ENCODE measurements at places on chromosomes 6 and 20.
A peak's percentile ranks its signal among the peaks of the same experiment; 100 is the strongest.

GRCh38 chr6:80003826-80004172 is 650 bp upstream of the TTK start:
- DNase-seq: peak; percentile 41

DNA sequence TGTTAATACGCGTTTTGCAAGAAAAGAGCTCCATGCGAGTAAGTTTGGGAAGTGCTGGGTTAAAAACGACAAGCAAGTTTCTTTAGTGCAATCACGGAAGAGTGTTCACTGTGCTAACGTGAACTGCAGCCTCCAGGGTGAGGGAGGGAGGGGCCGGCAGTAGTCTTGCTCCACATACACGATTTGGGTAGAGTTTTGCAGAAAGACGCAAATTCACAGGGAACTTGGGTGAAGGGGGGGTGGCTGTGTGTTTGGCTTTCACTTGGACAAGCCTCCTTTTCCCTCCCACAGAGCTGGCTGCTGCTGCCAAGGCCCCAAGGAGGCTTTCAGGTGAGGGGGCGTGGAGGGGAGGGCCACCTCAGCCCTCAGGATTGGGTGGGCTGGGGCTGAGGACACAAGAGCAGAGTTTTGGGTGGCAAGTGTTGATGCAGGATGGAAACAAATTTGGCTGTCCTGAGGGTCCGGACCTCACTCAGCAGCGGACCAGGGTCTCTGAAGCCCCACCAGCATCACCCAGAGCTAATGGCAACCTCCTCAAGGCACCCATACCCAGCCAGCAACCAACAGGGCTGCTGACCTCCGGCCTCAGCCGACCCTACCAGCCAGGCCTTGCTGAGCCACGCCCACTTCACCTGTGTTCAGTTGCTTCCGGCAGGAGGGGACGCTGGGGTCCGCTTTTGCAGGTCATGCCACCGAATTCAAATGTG is 204.5 kb downstream of the ERMARD start:
- no peak for DNase-seq

DNA sequence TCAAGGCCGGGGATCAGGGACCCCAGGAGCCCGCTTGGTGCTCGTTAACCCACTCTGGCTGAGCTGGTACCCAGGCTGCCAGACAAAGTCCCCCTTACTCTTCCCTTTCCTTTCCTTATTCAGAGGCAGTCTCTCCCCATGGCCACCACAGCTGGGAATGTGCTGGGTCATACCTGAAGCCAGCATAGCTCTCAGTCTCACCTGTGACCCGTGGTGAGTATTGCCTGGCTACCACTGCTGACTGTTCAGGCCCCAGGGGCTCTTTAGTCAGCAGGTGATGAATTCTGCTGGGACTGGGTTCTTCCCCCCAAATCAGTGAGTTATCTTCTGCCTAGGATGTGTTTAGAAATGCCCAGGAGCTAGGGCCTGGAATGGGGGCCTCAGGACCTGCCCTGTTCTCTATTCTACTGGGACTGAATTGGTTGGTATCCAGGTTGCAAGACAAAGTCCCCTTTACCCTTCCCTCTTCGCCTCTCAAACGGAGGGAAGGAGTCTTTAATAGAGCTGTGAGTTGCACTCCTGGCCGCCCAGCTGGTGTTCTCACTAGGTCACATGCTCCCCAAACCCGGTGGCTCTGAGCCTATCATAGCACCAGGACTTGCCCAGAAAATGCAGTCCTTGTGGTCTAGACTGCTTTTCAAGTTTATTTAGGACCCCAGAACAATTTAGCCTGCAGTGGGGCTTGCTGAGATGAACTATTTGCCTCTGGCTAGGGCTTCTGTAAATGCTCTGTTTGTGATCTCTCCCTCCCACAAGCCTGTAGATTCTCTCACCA is 64.6 kb downstream of the MYO6 start:
- no peak for DNase-seq

- no peak for DNase-seq
These were observed 61.2 kb upstream of the SUPT3H start for GRCh38 chr6:45438849-45439406.

DNA sequence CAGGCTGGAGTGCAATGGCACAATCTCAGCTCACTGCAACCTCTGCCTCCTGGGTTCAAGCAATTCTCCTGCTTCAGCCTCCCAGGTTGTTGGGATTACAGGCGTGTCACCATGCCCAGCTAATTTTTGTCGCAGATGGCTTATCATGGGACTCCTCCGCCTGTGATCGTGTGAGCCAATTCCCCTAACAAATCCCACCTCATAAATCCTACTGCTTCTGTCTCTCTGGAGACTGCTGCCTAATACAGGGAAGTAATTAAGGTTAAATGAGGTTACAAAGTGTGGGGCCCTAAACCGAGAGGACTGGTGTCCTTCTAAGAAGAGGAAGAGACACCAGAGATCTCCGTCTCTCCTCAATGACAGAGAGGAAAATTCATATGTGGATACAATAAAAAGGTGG is 52.0 kb downstream of the TRPC4AP start:
- no peak for DNase-seq

GRCh38 chr6:53956068-53956711 is 155.1 kb upstream of the MLIP start:
- DNase-seq: peak; percentile 56

DNA sequence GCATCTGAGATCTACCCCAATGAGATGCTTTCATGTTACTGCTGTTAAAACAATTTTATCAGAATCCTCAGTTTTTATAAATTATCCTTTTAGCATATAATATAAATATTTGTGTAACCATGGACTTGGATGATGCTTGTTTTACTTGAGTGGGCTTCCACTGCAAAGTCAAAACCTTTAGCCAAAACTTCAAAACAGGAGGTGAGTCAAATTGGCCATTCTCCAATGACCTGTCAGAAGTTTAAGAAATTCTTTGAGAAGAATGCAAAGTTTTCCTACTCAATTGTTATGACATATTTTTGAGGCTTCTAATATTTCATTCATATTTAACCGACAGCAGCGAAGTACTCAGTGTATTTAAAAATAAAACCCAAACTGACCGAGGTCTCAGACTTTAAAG is 507.9 kb downstream of the EYS start:
- DNase-seq: no peak

- no peak for DNase-seq
These were observed 58.4 kb upstream of the TOP1 start for GRCh38 chr20:40970218-40970617.

- DNase-seq: no peak
These were observed 3.5 kb downstream of the FAM83B start for GRCh38 chr6:54850114-54850513.

- no peak for DNase-seq
These were observed 2.5 kb upstream of the PRDM1 start for GRCh38 chr6:106083618-106084017.

- DNase-seq: no peak
These were observed 20.6 kb downstream of the NHLRC1 start for GRCh38 chr6:18101873-18102272.

DNA sequence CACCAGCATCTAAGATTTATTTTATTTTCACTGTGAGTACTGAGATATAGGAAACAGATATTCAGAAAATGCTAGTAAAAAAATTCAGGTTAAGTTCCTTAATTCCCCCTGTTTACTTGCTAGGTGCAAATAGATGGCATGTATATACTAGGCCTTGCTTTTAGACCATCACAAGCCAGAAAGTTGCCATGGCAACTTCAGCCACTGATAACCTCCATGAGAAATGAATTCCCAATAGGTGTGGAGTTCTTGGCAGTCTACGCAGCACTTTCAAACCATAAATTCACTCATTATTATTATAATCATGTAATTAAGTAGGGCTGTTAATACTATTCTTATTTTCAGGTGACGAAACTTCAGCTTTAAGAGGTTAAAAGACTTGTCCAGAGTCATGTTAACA is 251.6 kb upstream of the TFAP2D start:
- DNase-seq: no peak

- no peak for DNase-seq
These were observed 36.6 kb upstream of the HDAC2 start for GRCh38 chr6:114007516-114007915.

- DNase-seq: no peak
These were observed 127.9 kb downstream of the BCKDHB start for GRCh38 chr6:80234401-80234800.

DNA sequence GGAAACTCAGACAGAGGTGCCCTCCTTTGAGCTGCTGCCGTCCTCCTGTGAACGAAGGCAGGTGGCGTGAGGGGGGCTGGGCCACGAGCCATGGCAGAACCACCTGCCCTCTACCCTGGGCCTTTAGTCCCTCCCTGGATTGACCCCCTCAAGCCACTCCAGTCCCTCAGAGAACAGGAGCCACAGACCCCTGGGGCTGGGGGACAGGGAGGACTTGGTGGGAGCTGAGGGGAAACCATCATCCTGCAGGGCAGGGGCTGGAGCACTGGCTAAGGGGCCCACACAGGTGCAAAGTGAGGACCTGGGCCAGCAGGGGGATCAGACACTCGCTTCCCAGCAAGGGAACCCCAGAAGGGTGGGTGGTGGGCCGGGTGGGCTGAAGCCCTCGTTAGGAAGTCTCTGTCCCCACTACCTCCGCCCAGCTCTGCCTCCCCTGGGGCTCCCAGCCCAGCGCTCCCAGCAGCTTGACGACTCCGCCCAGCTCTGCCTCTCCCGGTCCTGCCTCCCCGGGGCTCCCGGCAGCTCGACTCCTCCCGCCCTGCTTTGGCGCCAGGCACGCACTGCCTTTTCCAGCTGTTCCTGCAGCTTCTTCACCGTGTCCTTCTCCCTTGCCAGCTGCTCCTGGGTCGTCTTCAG is 44.4 kb downstream of the DSTN start:
- no peak for DNase-seq

DNA sequence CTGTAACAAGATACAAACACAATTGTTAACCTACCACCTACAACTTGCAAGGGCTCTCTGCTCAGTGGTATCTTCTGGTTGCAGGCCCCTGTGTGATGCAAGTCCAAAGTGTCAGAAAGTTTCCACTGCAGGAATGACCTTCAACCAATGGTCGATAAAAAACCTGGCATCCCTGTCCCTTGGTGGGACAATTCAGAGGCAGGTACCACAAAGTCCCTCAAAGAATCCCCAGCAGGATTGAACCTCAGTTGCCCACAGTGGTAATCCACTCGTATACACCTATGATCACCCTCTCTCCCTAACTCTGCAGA is 15.9 kb downstream of the GLO1 start:
- DNase-seq: no peak

- DNase-seq: no peak
These were observed 1.3 kb downstream of the MYL9 start for GRCh38 chr20:36542516-36543183.

GRCh38 chr20:48705240-48706115 is 122.3 kb downstream of the PREX1 start:
- no peak for DNase-seq

- DNase-seq: no peak
These were observed 15.9 kb downstream of the OSBPL2 start for GRCh38 chr20:62254021-62254724.

GRCh38 chr20:61808447-61808846 is 257.2 kb downstream of the TAF4 start:
- DNase-seq: no peak

GRCh38 chr20:61974357-61974665 is 91.4 kb downstream of the TAF4 start:
- DNase-seq: no peak

GRCh38 chr6:152259234-152259633 is 377.9 kb downstream of the SYNE1 start:
- no peak for DNase-seq

- DNase-seq: no peak
These were observed 68.8 kb downstream of the PYGB start for GRCh38 chr20:25316506-25317190.

DNA sequence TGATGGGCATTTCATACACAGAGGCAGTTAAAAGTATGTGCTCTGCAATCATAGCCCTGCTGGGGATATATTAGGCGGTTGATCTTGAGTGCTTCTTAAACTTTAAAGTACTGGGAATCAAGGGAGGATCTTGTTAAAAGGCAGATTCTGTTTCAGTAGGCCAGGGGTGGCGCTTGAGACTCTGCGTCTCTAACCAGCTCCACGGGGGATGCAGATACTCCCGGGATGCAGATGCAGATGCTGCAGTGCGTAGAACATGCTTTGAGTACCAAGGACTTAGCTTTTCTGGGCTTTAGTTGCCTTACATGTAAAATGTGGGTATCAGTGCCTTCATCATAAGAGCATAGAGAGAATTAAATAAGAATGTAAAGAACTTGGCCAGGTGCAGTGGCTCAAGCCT is 44.4 kb upstream of the ENPP5 start:
- DNase-seq: no peak

- DNase-seq: no peak
These were observed 93.2 kb upstream of the ZNF184 start for GRCh38 chr6:27565839-27566779.

GRCh38 chr6:85065831-85066230 is 301.4 kb upstream of the TBX18 start:
- no peak for DNase-seq

GRCh38 chr6:149867876-149868640 is 3.9 kb upstream of the LRP11 start:
- no peak for DNase-seq

DNA sequence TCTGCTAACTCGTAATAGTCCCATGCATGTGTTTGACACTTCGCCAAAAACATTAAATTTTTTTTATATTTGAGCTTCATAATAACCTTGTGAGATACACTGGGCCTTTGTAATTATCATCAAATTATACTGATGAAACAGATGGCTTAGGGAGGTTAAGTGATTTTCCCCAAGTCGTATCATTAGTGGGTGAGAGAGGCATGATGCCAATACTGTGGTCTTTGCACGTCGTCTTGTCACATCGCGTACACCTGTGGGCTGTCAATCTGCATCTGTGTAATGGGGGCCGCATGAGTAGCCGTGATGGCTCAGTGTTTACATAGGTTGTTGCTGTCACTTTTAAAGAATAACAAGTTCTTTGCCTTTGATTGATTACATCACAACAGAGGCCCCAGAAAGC is 1.7 kb downstream of the PRL start:
- no peak for DNase-seq

GRCh38 chr6:94636780-94637385 is 940.5 kb upstream of the MANEA start:
- DNase-seq: no peak

- no peak for DNase-seq
These were observed 3.1 kb downstream of the CHD6 start for GRCh38 chr20:41615110-41615509.

GRCh38 chr6:82237013-82237412 is 10.5 kb downstream of the IBTK start:
- DNase-seq: no peak

GRCh38 chr6:17299750-17300149 is 18.6 kb downstream of the RBM24 start:
- DNase-seq: no peak

DNA sequence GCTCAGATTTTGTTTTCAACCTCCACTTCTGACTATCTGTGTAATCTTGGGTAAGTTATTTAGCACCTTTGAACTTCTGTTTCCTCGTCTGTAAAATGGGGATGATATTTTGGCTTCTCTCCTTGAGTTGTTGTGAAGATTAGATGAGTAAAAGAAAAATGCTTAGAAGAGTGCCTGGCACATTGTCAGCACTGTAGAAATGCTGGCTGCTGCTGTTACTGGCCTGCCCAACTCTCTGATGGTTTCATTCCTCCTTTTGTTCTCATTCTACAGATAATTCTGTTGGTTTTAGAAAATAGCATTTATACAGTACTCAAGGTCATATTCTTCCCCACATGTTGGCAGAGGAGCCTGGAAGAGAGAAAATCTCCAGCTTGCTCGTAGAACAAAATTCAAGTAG is 547.2 kb upstream of the JAG1 start:
- no peak for DNase-seq
